Cortex of kidney (tissue), 1 donor: ENCODE measurements at places on chromosomes 5 and 9.
A peak's percentile ranks its signal among the peaks of the same experiment; 100 is the strongest.

DNA sequence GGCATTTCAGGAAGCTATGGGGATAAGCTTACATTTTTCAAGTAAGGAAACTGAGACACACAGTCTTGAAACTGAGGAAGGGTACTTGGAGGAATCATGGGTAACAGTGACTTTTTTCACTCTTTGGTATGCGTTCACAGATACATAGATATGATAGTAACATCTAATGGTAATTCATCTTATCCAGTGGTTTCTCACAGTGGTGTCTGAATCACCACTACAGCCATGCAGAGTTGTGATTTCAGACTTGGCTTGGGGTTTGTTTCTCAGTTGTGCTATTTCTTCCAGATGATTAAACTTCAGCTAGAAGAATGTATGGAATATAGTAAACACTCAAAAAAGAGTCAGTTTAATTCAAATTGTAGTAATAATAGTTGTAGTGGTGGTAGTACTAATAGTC, 239.1 kb upstream of the NUDT12 start:
- DNase-seq: no peak

DNA sequence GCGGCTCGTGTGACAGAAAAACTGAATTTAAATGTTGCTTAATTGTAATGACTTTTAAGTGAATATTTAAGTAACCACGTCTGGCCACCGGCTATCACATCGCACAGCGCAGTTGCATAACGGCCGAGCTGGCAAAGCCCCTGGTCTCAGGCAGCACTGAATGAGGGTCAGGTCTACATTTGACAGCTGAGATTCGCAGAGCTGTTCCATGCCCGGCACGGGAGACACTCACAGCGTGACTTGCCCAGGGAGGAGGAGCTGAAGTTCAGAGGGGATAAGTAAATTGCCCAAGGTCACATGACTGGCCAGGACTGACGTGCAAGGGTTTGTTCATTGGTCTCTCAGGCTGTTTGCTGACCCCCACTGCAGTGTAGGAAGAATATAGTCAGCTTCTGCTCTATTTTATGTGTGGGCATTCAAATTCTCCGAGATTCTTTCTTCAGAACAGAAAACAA, 17.4 kb upstream of the COL5A1 start:
- no peak for DNase-seq

GRCh38 chr5:62043289-62044280, 262.4 kb upstream of the KIF2A start:
- no peak for DNase-seq

DNA sequence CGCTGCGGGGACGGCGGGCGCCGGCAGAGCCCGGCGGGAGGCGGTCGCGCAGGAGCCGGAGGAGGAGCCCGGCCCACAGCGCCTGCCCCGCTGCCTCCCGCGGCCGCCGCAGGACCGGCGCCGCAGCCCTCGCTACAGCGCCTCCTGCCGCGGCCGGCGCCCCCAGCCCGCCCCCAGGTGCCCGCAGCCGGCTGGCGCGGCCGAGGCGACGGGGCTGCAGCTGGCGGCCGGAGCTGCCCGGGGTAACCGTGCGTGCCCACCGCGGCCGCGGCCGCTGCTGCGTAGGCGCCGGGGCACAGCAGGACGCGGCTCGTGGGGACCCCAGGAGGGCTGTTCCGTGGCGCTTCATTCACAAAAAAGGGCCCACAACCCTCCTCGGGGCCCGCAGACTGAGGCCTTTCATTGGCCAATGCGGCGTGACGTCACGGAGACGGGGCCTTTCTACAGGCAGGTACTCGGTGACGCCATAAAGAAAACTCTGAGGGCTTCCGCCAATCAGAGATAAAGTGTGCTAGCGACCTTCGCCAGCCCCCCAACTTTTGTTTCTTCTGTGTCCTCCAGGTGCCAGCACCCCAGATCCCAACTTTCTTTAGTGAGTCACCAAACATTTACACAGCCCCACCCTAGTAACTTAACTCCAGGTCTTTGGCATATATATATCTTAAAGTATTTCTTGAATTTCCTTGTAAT, at the start of gene CDC14B:
CDC14B (minus strand) TSS at position 353 of the 690 bp plus-strand sequence. CDS start 465 bp downstream, outside the sequence.
- DNase-seq: peak; percentile 36

DNA sequence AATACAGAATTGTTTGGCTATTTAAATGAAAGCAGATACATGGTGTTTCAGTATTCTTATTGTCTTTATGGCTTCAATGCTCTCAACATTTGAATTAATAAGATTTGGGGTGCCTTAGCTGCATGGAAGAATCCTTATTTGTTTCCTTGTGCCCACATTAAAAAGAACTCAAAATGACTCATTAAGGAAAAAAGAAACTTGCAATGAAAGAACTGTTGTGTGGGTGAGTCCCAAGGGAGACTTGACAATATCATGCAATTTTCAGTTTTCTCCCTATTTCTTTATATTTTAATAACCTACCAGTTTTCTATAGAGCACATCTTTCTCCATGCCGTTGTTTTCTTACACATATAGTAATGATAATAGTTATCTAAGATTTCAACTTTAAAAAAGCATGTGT, 404.0 kb downstream of the PDE4D start:
- DNase-seq: no peak

GRCh38 chr5:154513669-154514084, 35.6 kb upstream of the HAND1 start:
- DNase-seq: no peak

- DNase-seq: no peak
Observed at GRCh38 chr5:57442080-57442839, 40.4 kb downstream of the ACTBL2 start.

DNA sequence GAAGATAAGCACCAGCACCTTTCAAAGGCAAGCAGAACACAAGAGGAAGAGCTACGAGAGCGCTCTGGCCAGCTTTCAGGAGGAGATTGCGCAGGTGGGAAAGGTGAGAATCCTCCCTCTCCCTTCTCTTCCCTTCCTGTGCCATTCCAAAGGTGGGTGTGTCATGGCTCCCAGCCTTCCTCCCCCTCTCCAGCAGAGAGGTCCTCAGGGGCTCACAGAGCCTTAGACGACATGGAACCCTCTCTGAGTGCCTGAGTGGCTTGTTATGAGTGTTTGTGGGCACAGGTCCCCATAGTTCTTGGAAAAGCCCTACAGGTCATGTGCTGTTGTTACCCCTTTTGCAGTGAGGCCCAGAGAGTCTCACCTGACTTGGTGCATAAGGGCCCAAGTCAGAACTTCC, 5.8 kb downstream of the CCDC180 start:
- DNase-seq: no peak

DNA sequence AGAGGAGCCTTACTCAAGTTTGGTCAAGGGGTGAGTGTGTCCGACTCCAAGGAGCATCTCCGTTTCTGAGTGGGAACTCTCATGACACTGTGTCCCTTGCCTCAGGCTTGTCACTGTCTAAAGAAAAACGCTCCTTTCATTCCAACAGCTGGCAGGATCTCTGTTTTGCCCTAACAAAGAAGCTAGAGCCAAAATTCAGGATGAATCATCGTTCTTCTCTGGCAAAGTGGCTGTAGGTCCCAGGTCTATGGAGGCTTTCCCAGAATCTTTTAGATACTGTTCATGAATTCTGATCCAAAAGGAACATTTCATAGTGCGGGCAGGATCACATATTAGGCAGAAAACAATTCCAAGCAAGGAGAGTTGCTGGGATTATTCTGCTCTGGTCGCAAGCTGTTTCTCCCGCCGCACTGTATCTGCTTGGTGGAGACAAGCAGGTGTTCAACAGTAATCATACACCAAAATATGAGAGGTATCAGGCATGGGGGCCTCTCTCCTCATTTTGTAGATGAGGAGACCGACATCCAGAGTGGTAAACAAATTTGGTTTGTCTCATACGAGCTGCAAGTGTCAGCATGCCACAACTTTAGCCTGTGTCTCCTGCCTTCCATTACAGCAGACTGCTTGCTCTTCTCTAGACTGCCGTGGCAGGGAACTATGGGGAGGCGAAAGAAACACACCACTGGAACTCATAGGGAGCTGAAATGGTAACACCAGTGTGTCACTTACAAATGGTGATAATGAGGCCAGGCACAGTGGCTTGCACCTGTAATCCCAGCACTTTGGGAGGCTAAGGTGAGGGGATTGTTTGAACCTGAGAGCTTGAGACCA, 72.6 kb downstream of the ENTREP1 start:
- no peak for DNase-seq

DNA sequence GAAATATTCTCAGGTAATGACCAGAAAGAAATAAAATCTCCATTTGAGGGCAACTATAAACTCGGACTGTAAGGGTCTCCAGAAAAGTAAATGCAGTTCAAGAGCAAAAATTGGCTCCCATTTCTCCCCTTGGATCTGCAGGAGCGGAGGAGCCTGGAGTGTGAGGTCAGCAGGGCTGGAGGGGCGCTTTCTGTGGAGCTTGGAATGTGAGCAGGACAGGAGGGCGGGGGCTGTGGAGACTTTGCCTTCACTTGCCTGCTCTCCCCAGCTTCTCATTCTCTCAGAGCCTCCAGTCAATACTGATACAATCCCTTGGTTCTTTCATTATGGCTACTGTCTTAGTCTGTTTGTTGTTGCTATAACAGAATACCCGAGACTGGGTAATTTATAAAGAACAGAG, 162.8 kb upstream of the ANKH start:
- no peak for DNase-seq

DNA sequence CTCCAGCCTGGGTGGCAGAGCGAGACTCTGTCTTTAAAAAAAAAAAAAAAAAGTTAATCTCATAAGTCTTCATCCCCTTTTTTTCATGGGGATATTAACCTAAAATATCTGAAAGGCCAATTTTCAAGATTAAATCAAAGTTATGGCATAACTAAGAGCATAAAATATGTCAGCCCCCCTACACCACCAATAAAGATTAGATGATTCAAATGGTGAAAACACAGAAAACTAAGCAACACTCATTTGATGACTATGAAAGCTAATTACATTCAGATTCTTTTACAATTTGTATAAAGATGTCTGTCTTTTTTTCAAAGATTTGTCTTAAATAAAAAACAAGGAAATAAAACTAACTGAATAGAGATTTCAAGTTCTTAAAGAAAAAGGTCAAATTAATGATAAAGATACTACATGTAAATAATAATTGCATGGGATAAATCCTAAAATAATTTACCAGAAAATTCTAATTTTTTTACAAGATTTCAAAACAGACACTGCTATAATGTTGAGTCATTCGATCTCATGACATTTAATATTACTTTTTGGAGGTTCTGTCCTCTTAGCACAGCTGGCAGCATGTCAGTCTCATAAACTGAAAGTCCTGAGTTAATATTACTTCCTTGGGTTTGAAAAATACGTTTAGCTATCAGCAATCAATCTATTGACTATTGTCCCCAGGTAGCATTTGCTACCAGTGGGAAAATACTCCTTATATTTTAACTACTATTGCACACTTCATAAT, 112.9 kb downstream of the KIAA0825 start:
- no peak for DNase-seq

- DNase-seq: no peak
Observed at GRCh38 chr5:98639274-98639673, 134.2 kb upstream of the RGMB start.

DNA sequence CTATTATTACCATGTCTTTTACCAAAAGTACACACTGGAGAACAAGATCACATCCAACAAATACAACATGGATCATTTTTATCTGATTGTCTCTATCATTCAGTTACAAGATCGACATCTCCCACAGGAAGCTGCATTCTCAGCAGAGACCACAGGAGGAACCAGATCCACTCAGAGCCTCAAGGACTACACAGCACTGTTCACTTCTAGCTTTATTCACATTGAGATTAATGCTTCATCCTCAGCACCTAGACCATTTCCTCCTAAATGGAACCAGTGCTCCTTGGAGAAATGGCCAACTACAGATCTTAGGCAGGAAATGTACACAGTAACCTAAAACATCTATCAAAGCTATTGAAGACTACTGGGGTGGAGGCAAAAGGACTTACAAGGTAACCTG, 13.3 kb upstream of the C5orf15 start:
- no peak for DNase-seq

DNA sequence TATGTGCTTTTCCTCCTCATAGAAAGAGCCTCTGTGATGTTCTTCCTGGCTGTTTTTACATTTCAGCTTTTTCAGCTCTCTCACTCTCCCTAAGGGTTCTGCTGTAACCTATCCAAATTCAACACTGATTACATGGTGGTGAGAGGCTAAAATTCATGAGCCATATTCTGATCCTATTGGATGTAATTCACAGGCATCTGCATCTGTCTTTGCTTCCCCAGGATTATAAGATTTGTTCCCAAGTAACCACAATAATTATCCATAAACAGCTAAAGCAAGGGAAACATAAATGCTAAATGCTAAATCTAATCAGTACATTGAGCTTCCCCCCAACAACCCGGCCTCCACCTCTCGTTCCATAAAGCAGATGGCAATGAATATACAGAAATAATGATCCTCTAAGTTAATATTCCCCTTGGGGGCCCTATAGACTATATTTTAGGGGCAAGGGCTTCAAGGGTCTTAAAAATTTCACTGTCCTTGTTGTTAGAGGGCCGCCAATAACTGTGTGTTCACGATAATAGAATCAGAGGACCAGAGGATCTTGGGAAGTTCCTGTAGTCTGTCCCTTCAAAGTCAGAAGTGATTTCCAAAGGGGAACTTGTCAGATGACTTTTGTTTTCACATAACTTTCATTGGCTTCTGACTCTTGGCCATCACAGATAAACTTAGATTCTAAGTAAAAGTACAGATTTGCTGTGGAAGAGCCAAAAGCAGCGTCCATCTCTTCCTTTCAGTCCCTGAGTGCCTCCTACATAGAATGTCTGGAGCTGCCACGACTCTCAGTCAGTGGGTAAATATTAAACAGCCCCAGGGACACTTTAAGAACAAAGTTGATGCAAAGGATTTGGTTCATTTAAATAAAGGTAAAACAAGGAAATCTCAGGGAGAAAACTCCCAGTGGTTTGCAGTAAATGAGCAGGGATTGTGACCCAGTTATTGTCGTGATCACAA, 125.6 kb downstream of the ALDH1A1 start:
- DNase-seq: no peak

- no peak for DNase-seq
Observed at GRCh38 chr5:112412346-112412745, 6.7 kb downstream of the EPB41L4A start.

GRCh38 chr5:149658299-149658698, 71.8 kb upstream of the PPARGC1B start:
- no peak for DNase-seq

- DNase-seq: no peak
Observed at GRCh38 chr9:132201780-132202703, 40.2 kb downstream of the NTNG2 start.

DNA sequence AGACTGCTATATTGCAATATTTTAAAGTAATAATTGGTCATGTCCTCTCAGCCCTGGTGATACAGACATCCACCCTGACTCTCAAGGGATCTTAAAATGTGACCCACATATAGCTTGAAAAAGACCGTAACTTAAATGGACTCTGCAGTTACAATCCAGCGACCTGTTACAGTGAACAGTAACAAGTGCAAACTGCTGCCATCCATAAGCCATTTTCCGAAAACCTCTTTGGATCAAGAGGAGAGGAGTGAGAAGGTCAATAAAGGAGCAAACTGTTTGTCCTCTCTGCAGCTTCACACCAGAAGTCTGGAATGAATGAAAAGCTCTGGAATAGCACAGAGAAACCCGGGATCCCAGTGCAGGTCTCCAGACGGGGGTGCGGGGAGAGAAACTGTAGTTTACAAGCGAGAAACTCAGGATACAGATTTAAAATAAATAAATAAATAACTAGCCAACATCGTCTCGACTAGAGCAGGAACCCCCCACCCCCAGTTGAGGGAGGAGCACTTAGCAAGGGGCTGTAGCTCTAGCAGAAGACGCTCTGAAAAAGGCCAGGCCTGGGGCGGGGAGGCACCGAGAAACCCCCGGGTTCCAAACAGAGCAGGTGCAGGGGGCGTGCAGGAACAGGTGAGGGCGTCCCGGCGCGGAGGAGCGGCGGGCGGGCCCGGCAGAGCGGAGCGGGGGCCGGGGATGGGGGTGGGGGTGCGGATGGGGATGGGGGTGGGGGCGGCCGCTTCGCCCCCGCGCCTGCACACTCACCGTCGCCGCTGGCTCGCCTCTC, 572 bp downstream of the ZDHHC21 start:
- DNase-seq: no peak

- no peak for DNase-seq
Observed at GRCh38 chr9:77752554-77752953, 104.4 kb upstream of the GNA14 start.
